ENCODE measurements at places on chromosomes 5 and 9.

DNA sequence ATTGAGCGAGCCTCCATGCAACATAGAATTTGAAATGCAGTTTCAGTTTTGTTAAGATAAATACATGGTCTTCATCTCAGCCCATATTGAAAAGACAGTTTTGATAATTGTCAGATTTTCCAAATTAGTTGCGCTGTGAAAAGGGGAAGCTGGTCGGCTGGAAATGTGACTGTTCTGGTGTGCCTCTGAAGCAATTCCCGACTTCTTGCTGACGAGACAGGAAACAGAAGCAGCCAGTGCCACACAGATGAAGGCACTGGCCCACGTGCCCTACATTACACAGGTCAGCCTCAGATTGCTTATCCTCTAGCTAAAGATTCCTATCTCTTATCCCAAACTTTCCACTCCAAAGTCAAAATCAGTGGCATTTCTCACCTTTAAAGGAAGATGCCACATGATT lies 214.1 kb upstream of the TLE4 start:
- no peak for DNase-seq

- no peak for DNase-seq
These were observed 174.8 kb downstream of the SLF1 start for GRCh38 chr5:94793113-94793815.

- no peak for DNase-seq
These were observed 339.9 kb downstream of the ACTL7B start for GRCh38 chr9:108515856-108516255.

GRCh38 chr9:72458153-72458552 lies 63.3 kb upstream of the TMC1 start:
- DNase-seq: no peak

GRCh38 chr5:153490118-153491037 lies at the start of gene GRIA1:
Gene GRIA1, plus strand, starts transcription at chr5:153490670.
- DNase-seq: no peak

Data from activated CD4-positive, alpha-beta T cell treated with anti-CD3 and anti-CD28 coated beads for 4 hours (primary cell).